ENCODE measurements at places on chromosomes 12 and 14. TPM values are rescaled to one million over a fixed set of nuclear protein-coding genes. Genes with fewer than 3 reads are reported as not detected.

Gene IQSEC3
- 0.17 TPM for total RNA-seq

Gene IGF1
- 0.39 TPM for total RNA-seq

Gene CCDC175
- not detected for total RNA-seq

Gene WNT1
- not detected for total RNA-seq

Gene TMEM52B
- total RNA-seq: not detected

Gene CAPZA3
- total RNA-seq: not detected

Gene KRT83
- total RNA-seq: not detected

Gene GALNT8
- not detected for total RNA-seq

Gene ADAM21
- 0.86 TPM for total RNA-seq

Gene MAGOHB
- total RNA-seq: 20.1 TPM

Gene SDR39U1
- 11.8 TPM for total RNA-seq

Gene IL26
- 2.0 TPM for total RNA-seq

Gene SLC39A2
- total RNA-seq: not detected

Gene NEUROD4
- total RNA-seq: not detected

Gene SLC25A21
- total RNA-seq: 0.39 TPM

Gene RPL41
- total RNA-seq: 1,763 TPM

Gene TAS2R14
- 4.3 TPM for total RNA-seq

Gene ADAMTS20
- total RNA-seq: not detected
